ENCODE measurements at places on chromosomes 5 and 9. TPM values are rescaled to one million over a fixed set of nuclear protein-coding genes. Genes with fewer than 3 reads are reported as not detected.

The NRG2 gene
- 13.9 TPM for total RNA-seq

The CCNO gene
- 16.5 TPM for total RNA-seq

DNA sequence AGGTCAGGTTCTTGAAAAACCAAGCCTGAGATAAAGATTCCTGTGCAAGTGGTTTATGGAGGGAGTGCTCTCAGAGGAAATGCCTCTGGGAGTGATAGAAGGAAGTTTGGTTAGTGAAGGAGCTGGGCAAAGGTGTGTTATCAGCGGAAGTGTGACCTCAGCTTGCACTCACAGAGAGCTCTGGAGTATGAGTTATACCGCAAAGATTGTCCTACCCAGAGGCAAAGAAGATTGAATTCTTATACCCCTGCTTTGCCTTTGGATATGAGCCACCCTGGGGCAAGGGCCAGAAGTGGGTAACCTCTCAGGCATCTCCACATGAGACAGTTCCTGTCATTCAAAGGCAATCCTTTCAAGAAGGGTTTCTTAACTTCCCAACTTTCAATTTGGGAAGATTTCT, 145.6 kb downstream of the MUSK start:
- no peak for DNase-seq

GRCh38 chr5:87898574-87898973, 370.1 kb downstream of the TMEM161B start:
- no peak for DNase-seq

- DNase-seq, result no peak
These were observed 126.7 kb downstream of the MVB12B start for GRCh38 chr9:126453156-126453963.

DNA sequence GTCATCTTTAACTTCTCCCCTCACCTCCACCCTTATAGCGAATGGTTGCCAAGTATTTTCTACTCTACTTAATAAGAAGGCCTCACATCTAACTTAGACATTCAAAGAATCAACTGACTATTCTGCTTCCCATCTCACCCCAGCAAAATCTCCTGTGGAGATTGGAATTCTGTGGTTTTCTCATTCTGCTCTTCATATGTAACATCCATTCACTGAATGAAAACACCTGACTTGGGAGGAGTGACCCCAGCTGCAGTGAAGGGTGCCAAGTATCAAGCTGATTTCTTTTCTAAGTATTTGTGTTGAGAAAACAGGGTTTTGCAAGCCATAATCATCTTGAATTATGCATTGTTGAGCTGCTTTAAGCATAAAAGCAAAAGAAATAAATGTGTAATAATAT, 42.5 kb upstream of the TAF1L start:
- DNase-seq, result no peak

DNA sequence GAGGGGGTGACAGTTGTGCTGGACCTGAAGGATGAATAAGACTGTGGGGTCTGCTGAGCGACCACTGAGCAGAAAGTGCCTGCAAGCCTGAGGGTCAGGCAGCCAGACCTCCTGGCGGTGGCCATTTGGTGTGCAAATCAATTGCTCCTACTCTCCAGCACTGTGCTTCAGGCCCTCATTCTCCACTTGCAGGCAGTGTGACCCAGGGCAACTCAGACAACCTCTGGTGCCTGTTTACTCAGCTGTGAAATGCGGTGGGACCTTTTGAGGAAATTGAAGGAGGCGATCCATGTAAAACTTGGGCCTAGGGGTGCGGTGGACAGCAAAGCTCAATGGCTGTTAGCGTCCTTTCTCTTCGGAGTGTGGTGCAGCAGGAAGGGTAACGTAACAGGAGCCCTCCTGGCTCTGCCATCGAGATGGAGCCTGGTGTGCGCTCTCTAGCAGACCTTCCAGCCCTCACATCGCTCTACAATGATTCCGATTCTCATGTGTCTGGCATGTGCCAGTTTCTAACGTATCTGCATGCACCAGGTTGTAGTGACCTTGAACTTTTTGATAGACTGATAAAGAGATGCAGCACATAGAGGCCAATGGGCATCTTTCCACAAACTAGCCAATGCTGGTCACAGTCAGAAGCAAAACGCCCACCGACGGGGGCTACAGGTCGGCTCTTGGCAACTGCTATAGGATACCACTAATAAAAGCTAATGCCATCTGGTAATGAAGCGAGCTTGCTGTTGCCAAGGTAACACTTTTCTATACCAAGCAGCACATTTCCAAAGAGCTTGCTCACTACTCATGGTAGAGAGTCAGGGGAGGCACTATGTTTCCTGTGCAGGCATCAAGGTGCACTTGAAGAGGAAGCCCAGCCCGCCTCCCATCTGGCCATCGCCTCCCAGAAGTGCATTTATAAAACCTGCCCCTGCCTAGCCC, 159.7 kb upstream of the RAPGEF1 start:
- DNase-seq, result no peak

The SYNPO gene
- total RNA-seq, result 73.9 TPM

The TAF11L10 gene
- total RNA-seq, result not detected

DNA sequence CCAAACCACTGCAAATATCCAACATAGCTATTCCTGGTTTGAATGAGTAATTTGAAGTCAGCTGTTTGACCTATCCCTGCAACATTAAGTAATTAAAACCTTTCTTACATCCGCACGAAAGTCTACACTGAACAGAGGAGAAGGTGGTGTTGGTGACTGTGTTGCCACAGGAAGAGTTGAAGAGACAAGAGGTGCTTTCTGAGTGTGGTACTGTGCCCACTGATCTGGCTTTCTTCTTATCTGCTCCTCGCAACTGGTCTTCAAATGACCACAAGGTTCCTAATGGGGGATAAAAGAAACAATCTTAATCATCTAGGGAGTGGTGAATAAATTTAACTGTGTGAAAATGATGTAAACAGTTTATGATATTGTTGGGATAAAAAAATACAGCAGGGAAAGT, 29.4 kb upstream of the PDCL start:
- DNase-seq, result no peak

DNA sequence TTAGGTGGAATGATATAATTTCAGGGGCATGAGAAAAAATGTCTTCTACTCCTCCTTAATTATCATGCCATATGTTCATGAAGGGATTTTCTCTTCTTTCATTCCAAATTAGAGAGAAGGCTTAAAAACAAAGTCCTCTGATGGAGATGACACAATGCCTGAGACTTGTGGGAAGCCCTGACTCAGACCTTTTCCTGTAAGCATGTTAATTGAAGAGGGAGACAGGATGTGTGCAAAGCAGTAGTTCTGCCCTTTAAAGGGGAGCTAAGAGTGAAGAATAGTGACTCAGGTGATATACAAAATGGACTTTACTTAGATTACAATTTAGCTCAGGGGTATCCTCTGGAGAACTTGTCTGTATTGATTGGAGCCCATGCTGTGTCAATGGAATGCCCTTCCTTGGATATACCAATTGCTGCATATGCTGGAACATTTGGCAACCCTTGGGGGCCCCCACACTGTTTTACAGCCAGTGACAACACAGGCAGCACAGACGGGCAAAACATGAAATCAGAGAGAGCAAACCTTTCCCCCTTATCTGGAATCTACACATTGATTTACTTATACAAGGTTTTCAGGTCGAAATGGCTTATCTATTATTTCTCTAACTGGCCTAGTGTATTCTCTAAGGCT, 81.3 kb downstream of the IZUMO3 start:
- DNase-seq, result no peak

DNA sequence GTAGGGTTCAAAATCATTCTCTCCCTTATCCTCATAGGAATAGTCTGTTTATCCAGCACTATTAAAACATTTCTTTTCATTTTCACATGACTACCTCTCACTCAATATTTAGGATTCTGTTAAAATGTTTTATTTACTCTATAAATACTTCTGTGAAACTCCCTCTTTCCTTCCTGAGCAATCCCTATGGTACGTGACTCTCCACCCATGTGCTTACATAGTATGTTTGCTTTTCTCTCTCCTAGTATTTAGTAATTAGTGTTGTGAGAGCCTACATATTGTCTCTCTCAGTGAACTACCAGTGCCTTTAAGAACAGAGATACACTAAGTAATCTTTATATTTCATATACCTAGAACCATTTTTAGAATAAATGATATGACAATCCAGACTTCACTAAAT, 46.0 kb downstream of the PTPRD start:
- DNase-seq, result no peak

- no peak for DNase-seq
These were observed 811.2 kb downstream of the BRINP1 start for GRCh38 chr9:118558026-118558425.

- no peak for DNase-seq
These were observed 15.6 kb upstream of the DCP2 start for GRCh38 chr5:112960863-112961504.

- no peak for DNase-seq
These were observed 179.4 kb downstream of the PPP2R2B start for GRCh38 chr5:146699138-146699537.

DNA sequence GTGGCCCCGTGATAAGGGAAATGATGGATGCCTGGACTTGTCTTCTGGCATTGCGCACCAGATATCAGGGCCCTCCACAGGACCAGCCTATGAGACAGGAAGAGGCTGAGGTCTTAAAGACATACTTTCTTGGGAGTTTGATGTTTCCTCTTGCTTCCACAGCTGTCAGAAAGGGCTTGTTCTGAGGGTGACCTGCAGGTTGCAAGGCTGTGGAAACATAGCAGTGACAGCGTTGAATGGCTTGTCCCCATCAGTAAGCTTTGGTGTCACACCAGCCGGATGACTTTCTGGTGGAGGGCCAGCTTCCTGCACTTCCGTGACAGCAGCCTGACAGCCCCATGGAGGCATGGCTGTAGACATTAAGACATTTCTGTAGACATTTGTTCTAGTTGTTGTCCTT, 143.2 kb downstream of the C9orf152 start:
- DNase-seq, result no peak

The DUSP1 gene
- 84.2 TPM for total RNA-seq

DNA sequence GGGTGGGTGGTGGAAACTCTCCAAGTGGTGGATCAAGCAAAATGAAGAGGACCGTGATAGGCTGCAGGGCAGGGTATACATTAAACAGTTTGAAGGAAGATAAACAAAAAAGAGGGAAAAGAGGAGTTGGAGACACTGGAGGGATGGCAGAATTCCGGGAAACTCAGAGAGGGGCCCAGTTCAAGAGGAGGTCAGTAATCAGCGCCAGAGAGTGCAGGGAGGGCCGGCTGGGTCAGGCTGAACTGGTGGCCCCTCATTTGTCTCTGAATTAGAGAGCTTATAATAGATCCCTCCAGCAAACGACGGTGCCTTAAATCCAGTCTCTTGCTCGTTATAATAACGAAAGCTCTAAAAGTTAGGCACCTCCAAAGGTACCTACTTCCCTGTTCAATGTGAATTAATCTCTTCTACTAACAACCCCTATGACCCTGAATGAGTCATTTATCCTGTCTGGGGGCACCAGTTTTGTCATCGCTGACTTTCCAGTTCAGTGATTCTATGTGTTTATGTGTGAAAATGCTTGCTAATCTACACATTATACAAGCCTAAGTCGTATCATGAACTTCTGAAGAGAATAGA, 2.4 kb upstream of the ZSWIM6 start:
- DNase-seq, result no peak

- no peak for DNase-seq
These were observed 1074.2 kb upstream of the WWC1 start for GRCh38 chr5:167217097-167217743.

The SYK gene
- 52.9 TPM for total RNA-seq

GRCh38 chr9:126531035-126531571, 82.6 kb upstream of the LMX1B start:
- DNase-seq, result no peak

- peak; percentile 83 for DNase-seq
These were observed at the start of gene TGFBI for GRCh38 chr5:136028782-136029742. TSS of gene TGFBI (plus strand) at chr5:136028988. CDS start at chr5:136029056, 68 bp downstream.

The FOXD4L4 gene
- total RNA-seq, result 0.47 TPM

The PPP2R2B gene
- total RNA-seq, result 25.9 TPM

DNA sequence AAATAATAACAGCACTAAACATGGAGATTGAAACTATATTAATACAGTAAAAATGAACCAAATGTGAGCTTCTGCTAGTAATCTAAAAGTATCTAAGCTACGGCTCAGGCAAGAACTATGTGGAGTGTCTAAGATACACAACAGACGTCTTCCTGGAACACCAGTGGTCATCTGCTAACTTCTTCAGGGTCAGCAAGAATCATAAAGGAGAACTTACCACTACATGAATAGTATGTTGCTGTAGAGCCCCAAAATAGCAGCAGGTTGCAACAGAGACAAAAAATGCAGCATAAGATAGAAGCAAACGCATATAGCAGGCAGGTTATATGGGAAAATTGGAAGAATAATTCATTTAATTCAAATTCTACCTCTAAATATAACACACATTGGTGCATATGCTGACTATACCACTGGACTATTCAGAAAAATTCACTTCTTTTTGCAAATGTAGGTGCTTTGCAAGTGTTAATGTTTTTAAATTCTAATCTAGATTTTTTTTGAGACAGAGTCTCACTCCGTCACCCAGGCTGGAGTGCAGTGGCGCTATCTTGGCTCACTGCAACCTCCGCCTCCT, 27.1 kb downstream of the DCTN4 start:
- DNase-seq, result no peak

- DNase-seq, result no peak
These were observed 499.0 kb upstream of the SGCD start for GRCh38 chr5:155827949-155828348.

The FOXD4L3 gene
- not detected for total RNA-seq

DNA sequence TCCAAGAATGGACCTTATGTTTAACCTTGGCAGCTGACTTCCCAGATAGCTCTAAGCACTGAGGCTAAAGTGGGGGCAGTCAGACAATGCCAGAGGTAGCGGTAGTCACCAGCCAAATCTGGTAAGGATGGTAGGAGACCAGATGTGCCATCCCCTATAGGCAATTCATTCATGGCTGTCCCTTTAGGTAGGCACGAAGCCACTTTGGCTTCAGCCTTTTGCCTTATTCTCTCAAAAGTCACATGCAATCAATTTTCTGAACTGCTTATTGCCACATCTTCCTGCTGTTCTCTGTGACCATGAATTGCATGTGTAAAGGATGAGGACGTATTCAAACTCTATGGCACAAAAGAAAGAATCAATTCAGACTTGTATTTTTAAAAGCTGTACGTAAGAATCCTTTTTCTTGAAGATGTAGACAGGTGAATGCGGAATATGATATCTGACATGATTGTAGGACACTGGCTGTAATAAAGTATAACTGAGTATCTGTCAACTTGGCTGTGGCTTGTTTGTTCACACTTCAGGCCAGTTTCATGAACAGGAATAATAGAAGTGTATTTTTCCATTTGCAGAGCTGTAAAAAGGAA, 611.7 kb downstream of the NR2F1-AS1 start:
- DNase-seq, result no peak

The ALDH1A1 gene
- 18.7 TPM for total RNA-seq

Measured in ureter (tissue), 1 donor.